ENCODE measurements at places on chromosomes 3 and 15. TPM values are rescaled to one million over a fixed set of nuclear protein-coding genes. Genes with fewer than 3 reads are reported as not detected.
A peak's percentile ranks its signal among the peaks of the same experiment; 100 is the strongest.

CCR8 gene
- not detected for total RNA-seq

FBN1 gene
- total RNA-seq = 249 TPM

NPHP3 gene
- total RNA-seq = 34.3 TPM

FAM81A gene
- 19.4 TPM for total RNA-seq

UMPS gene
- 24.0 TPM for total RNA-seq

ROPN1 gene
- not detected for total RNA-seq

TKT gene
- 118 TPM for total RNA-seq

DNA sequence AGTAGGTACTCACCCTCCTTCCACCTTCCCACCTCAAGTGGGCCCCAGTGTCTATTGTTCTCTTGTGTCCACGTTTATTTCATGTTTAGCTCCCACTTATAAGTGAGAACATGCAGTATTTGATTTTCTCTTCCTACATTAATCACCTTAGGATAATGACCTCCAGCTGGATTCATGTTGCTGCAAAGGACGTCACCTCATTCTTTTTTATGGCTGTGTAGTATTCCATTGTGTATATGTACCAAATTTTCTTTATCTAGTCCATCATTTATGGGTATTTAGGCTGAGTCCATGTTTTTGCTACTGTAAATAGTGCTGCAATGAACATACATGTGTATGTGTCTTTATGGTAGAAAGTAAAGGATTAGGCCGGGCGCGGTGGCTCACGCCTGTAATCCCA is 5.9 kb upstream of the MLF1 start:
- DNase-seq = no peak

DNA sequence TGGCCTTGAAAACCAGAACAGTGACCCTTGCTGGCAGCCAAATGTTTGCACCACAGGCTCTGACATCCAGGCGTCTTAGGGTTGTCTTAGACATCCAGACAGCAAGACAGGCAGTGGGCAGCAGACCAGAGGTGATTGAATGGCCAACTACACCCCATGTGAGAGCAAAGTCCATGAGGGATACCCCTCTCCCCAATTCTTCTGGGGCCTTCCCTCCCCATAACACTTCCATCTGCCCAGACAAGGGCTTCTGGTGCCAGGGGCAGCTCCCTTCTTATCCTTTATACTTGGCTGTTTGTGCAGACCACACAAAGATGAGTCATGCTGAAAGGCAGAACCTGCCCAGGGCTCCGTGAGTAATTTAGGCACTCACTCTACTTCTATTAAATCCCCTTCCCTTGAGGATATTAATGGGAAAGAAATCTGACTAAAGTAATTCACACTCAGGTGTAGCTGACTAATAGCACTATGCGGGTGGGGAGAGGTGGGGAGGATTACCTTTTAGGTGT is 257.9 kb downstream of the UACA start:
- no peak for DNase-seq

- DNase-seq = no peak
Measured at GRCh38 chr3:37271611-37272010, 97.2 kb upstream of the LRRFIP2 start.

GRCh38 chr15:81189583-81190283 is 6.9 kb upstream of the IL16 start:
- no peak for DNase-seq

DNA sequence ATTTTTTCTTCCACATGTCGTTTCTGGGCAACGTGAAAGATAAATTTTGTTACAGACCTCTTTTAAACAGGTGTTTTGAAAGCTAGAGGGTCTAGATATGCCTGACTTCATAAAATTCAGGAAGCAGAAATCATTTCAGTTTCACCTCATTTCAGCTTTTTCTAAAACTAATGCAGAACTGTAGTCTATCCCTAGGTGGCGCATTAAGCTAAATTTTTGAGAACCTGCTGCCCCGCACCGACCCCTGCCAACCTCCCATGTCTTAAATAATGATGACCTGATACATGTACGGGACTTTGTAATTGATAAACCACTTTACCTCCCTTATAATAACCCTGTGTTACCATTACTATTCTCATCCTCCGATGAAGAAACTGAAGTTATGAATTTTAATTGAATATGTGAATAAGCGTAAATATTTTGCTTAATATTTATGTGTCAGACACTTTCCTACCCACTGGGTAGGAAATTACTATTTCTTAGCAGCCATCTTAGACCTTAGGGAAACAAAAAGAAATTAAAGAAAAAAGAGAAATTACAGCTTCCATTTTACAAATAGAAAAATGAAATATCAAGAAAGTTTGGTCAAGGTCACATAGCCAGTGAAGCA is 78.7 kb upstream of the GCNT3 start:
- DNase-seq = peak; percentile 21

DNA sequence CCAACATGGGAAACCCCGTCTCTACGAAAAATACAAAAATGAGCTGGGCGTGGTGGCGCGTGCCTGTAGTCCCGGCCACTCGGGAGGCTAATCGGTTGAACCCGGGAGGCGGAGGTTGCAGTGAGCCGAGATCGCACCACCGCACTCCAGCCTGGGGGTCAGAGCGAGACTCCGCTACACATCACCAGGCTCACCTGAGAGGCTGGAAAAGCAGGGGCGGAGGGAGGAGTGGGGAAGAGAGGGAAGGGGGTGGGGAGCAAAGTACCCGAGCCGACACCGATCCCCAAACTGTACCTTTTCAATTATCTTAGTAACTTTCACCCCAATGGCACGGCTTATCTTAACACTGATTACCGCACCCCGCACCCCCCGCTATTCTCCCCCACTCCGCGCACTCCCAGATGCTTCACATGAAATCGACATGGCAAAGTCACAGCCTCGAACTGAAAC is 46.4 kb upstream of the SYNM start:
- DNase-seq = no peak

- no peak for DNase-seq
Measured at GRCh38 chr3:20104167-20104661, 64.0 kb downstream of the KAT2B start.

DNA sequence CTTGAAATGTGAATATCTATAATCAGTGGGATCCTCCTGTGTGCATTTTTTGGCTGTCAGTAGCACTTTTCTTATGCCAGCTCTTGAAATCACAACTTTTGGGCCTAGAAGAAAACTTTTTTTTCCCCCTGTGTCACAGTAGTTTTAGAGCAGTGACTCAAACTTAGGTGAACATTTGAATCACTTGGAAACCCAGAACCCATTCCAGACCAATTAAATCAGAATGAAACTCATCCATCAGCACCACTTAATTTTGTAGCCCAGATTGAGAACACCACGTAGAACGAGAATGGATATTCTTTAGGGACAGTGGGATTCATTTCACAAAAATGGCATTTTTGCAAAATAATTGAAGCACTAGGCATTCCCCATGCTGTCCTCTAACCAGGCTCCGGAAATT is 224.8 kb upstream of the NANOGP8 start:
- no peak for DNase-seq

DNA sequence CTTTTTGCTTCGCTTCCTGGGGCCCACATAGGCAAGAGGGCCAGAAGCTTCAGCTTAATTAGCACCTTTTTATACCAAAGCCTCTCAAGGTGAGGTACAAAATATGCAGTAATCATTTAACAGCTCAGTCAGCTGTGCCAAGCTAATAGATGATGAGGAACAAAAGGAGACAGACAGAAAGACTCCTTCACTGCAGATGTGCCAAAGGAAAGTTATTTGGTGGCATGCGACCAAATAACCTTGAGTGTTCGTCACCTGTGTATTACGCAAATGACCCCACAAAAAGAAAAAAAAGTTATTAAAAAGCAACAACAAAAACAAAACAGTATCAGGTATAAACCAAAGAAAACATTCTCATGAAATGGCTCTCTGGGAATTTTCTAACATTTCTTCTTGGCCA is 325.8 kb upstream of the IGF1R start:
- DNase-seq = no peak

- no peak for DNase-seq
Measured at GRCh38 chr3:177262396-177262795, 65.1 kb upstream of the TBL1XR1 start.

GRCh38 chr3:67635257-67635656 is 19.2 kb downstream of the SUCLG2 start:
- DNase-seq = no peak

DNA sequence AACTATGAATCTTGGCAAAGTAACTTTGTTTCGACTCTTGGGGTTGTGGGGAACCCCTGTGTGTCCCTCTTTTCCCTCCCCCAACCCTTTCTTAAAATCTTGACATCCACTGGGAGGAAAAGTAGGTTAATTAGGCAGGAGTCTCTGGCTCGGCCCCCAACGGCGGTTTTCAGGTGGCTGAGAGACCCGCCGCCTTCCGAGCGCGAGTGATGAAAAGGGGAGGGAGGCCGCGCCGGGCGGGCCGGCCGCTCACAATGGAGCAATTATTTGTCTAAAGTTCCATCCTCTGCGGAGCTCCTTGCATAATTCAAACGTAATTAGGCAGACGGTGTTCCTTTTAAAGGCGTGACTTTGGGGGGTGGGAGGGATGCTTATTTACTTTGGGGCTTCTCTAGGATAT is 51.7 kb downstream of the ZIC4 start:
- no peak for DNase-seq

GRCh38 chr3:5198986-5199731 is 11.7 kb downstream of the EDEM1 start:
- no peak for DNase-seq

- no peak for DNase-seq
Measured at GRCh38 chr3:134325061-134325705, 49.1 kb downstream of the AMOTL2 start.

DNA sequence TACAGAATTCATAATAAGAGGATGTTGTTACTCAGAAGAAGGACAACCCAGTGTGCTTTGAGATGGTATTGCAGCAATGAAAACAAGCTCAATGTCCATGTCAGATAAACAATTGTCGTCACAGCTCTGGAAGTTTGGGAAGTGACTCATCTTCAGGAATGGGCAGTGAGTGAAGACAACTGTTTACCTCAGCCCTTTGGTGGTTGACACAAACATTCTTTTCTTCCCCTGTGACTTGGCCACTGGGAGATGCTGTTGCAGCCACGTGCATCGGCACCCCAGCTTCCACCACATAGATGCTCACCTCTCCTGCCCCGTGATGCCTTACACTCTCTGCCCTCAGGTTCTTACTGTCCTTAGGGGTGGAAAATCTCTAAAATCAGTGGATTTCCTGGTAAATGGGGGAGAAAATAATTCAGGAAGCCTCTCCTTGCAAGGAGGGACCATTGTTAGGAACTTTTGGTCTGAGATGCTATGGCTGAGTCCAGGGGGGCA is 114.1 kb upstream of the GALNT15 start:
- DNase-seq = peak; percentile 60

DNA sequence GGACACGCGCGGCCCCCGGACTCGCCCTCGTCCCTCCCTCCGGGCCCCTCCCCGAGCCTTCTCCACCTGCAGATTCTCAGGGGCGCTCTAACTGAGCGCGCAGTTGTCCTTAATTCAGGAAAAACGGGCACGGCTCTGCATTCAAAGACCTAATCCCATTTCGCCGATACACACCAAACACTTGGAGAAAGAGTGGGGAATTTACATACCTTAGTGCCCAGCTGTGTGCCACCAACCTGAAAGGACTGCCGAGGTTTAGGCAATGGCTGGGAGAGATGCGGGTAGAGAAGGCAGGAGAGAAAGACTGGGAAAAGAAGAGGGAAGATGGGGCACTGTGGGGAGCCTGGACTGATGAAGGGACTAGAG is 21.8 kb downstream of the IGDCC3 start:
- DNase-seq = peak; percentile 79

DNA sequence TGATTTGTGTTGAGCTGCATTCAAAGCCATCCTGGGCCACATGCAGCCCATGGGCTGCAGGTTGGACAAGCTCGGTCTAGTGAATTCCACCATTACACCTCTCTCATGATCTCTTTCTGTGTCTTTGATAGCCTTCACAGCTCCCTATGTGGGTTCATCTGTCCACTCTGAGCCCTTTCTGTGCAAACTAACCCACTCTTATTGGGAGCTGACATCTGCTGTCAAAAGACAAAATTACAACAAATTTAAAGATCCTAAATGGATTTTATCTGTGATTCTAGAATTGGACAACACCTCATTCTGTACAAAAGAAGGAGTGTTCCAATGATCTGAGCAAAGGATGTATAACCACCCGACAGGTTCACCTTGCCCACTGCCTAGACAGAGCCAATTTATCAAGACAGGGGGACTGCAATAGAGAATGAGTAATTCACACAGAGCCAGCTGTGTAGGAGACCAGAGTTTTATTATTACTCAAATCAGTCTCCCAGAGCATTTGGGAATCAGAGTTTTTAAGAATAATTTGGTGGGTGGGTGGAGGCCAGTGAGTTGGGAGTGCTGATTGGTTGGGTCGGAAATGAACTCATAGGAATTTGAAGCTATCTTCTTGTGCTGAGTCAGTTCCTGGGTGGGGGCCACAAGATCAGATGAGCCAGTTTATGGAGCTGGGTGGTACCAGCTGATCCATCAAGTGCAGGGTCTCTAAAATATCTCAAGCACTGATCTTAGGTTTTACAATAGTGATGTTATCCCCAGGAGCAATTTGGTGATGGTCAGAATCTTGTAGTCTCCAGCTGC is 2.6 kb upstream of the XYLB start:
- no peak for DNase-seq

GRCh38 chr3:114635878-114636277 is 342.1 kb downstream of the TIGIT start:
- no peak for DNase-seq

DNA sequence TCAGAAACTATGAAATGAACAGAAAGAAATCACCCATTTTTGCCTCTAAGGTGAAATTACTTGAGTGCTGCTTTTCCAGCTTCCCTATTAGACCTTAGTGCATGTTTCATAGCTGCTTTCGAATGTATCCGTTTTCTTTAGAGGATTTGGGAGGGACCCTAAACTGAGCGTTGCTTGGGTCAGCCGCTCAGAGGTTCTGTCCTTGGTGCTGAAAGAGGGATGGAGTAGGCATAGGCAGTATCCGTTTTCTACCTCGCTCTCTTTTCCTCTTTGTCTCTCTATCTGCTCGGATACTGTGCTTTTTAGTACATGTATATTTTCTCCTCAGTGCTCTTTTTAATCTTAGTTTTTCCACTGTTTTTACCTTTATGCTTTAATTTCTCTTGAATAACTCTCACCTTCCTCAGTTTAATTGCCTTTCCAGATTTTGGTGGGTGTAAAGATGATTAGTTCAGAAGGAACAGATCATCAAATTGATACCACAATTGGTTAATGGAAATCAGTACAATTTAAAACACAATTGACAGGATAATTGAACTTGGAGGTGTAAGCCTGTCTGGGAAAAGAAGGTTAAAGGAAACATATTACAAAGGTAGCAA is at the start of gene DRD3:
Gene DRD3, minus strand, starts transcription at position 283 of the 599 bp plus-strand sequence. CDS start 7,060 bp downstream, outside the sequence.
- peak; percentile 81 for DNase-seq

DNA sequence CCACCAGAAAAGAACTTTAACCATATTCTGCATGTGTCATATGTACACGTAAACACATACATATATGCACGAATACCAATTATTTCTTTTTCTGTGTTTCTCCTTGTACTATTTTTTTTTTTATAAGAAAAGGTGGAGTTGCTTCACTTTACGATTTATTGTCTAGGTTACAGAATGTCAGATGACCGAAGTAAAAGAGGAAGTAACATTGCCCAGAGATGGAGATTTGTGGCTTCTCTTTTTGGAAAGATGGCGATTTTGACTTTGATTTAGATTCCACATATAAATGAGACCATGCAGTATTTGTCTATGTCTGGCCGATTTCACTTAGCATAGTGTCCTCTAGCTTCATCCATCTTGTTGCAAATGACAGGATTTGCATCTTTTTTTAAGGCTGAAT is 293.1 kb downstream of the SV2B start:
- DNase-seq = no peak

- DNase-seq = no peak
Measured at GRCh38 chr3:145144361-145144760, 1016.6 kb downstream of the PLOD2 start.

GRCh38 chr15:69724333-69724732 is 271.7 kb downstream of the RPLP1 start:
- DNase-seq = no peak
